ENCODE measurements at places on chromosomes 1 and 21.

- no peak for DNase-seq
Observed at GRCh38 chr1:189609167-189609566, 868.5 kb downstream of the BRINP3 start.

DNA sequence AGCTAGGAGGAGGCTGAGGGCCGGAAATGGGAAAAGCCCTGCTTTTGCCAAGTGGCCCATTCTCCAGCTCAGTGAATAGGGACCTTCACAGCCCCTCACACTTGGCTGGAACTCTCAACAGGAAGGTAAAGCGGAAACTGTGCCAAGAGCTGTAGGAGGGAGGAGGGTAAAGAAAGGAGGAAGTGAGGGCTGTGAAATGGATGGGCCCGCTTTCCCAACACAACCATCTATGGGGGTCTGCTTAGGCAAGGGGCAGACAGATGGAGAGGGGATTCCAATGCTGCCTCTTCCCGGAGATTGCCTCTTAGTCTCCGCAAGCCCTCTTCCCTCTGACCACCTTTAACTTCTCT, 5.2 kb downstream of the INKA2 start:
- no peak for DNase-seq

- no peak for DNase-seq
Observed at GRCh38 chr1:116895073-116895472, 14.6 kb upstream of the PTGFRN start.

- DNase-seq: no peak
Observed at GRCh38 chr1:66353257-66353656, 180.7 kb upstream of the SGIP1 start.

DNA sequence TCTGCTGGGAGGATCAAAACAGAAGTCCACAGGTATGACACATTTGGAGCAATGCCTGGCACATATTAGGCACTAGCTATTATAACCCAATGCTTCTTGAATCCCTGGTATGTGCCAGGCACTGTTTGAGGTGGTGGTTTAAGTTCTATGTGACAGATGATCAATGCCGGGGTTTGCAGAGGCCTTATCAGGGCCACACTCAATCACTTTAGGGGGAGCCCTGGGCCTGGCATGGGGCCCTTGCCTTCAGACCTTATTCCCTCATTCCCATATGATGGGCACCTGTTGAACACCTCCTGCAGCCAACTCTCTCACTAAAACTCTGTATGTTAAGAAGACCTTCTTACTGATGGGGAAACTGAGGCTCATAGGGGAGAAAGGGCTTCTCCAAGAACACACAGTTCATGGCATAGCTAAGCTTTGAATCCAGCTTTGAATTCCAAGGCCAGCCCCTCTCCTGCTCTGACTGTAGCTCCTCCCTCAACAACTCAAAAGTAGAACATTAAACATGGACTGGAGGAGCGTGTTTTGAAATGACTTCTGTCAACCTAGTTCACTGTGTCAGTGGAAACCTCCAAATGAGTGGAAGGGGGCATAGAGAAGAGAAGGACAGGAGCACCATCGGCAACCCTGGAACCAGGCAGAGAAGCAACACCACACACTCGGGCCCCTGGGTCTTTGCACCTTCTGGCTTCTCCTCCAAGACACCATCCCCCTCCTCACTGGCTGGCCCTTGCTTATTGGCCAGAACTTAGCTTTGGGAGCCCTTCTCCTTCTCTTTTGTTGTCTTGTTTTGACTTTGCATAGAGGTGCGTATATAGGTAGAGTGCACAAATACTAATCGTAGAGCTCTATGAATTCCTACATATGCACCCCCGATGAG, 6.6 kb upstream of the IFFO2 start:
- no peak for DNase-seq

- DNase-seq: no peak
Observed at GRCh38 chr1:42923367-42924081, 35.1 kb downstream of the SLC2A1 start.

GRCh38 chr1:210597555-210598134, 268.9 kb downstream of the HHAT start:
- no peak for DNase-seq
